Mammary epithelial cell (primary cell): ENCODE measurements at places on chromosomes 12 and 14. TPM values are rescaled to one million over a fixed set of nuclear protein-coding genes. Genes with fewer than 3 reads are reported as not detected.

IL31 gene
- not detected for total RNA-seq

WDHD1 gene
- 10.1 and 21.1 TPM in 2 replicates for total RNA-seq

STK38L gene
- 33.2 TPM for total RNA-seq

TRIP11 gene
- 46.9 and 69.5 TPM in 2 replicates for total RNA-seq

OVCH1 gene
- 0.67 TPM for total RNA-seq

- DNase-seq: peak; percentile 48
These were observed 10.8 kb downstream of the NAV3 start for GRCh38 chr12:77841521-77841920.

GRCh38 chr14:27040552-27040951, 442.7 kb upstream of the NOVA1 start:
- DNase-seq: no peak

- peak; percentile 39 for DNase-seq
These were observed 11.9 kb downstream of the SCNN1A start for GRCh38 chr12:6363330-6364043.

GRCh38 chr12:54460317-54460923, 13.0 kb downstream of the GTSF1 start:
- no peak for DNase-seq

DNA sequence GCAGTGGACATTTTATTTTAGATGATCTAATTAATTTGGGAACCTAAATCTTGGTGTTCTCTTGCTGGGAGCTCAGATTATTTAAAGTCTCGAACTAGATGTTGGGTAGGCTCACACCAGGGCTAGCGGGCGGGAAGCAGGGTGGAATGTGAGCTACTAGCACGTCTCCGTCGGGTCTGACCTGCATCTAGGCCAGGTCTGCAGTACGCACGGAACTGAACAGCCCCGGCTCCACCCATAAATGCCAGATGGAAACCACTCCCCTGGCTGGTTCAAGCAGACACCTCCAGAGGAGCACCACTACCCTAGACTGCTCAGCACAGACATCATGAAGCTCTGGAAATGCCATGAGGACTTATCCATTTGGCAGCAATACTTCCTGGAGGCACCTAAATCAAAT, 10.3 kb downstream of the ZNF605 start:
- DNase-seq: no peak

DNA sequence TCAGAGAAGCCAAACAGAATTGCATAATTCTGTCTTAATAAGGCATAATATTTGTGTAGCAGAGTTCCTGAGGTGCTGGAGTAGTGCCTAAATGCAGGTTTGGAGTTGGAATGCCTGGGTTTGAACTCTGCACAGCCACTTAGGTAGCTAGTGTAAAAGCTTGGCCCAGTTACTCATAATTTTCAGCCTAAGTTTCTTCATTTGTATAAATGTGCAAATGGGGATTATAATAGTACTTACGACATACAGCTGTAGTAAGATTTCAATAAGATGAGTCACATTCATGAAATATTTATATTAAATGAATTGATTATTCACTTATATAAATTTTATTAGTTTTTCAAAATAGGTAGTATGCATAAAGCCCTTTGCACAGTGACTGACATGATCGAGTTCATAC, 175.8 kb downstream of the DERA start:
- no peak for DNase-seq

- DNase-seq: no peak
These were observed 23.2 kb downstream of the HSPB8 start for GRCh38 chr12:119201789-119202543.

- DNase-seq: no peak
These were observed 87.5 kb downstream of the TBC1D30 start for GRCh38 chr12:64911912-64912311.
